Osteocyte (in vitro differentiated cells): ENCODE measurements at places on chromosomes 16 and 17. TPM values are rescaled to one million over a fixed set of nuclear protein-coding genes. Genes with fewer than 3 reads are reported as not detected.
A peak's percentile ranks its signal among the peaks of the same experiment; 100 is the strongest.

The RDM1 gene
- 0.35 TPM in 1 of 2 replicates, not detected in the other for total RNA-seq

DNA sequence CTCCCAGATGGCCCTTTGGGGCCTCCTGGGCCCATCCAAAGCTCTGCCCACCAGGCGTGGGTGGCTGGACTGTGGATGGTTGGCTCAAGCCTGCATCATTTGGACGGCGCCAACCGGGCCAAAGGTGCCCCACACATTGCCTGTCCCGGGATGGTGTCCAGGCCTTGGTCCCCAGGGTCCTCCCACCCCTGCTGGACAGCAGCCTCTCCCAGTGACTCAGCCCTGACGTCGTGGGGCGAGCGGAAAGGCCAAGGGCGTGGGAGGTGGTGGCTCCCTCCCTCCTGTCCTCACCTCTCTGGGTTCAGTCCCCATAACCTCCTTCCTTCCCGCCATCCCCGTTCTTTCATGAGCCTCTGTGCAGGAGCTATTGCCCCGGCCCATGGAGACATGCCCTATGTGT is 42.1 kb upstream of the DLX4 start:
- no peaks in the 10 kb centered on the region for H3K36me3 ChIP-seq
- H3K27me3 ChIP-seq, result peaks cover 48% of the 10 kb centered on the region
- no peak overlapping the region for H3K4me3 ChIP-seq
- H3K27ac ChIP-seq, result no peak overlapping the region

DNA sequence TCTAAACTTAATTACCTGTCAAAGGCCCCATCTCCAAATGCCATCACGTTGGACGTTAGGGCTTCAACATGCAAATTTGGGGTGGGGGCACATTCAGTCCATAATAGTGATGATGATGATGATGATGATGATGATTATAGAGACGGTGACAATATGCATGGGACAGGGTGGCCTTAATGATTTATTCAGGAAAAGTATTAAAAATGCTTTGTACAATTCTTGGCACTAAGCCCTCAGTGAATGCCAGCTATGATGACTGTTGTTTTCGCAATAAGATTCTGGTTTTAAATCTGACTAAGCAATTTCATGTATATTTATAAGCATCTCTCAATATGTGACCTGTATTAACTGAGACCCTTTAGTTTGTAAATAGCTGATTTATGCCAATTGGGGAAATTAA is 106.3 kb downstream of the C16orf95 start:
- no peak overlapping the region for H3K27ac ChIP-seq
- no peaks in the 10 kb centered on the region for H3K27me3 ChIP-seq
- H3K4me1 ChIP-seq, result peaks cover 24% of the 10 kb centered on the region
- no peaks in the 10 kb centered on the region for H3K36me3 ChIP-seq
- no peak overlapping the region for H3K4me3 ChIP-seq

GRCh38 chr16:79618692-79619050 is 18.1 kb upstream of the MAF start:
- H3K36me3 ChIP-seq, result no peaks in the 10 kb centered on the region
- H3K4me3 ChIP-seq, result no peak overlapping the region
- DNase-seq, result no peak
- no peaks in the 10 kb centered on the region for H3K27me3 ChIP-seq

DNA sequence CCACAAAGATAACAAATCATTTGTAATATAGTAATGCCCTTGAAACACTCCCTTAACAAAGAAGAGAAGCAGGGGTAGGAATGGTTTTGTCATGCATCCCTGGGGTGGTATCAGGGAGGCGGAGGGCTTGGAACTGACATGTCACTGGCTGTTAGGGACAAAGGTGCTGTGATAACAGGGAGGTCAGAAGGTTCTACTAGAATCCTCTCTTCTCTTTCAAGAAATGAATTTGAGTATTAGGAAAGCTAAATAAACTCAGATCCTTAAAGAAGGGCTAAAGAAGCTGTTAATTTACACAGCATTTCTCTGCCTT is 65.4 kb upstream of the ADAMTS18 start:
- no peaks in the 10 kb centered on the region for H3K36me3 ChIP-seq
- H3K4me1 ChIP-seq, result no peaks in the 10 kb centered on the region
- no peaks in the 10 kb centered on the region for H3K27me3 ChIP-seq
- no peak for DNase-seq

DNA sequence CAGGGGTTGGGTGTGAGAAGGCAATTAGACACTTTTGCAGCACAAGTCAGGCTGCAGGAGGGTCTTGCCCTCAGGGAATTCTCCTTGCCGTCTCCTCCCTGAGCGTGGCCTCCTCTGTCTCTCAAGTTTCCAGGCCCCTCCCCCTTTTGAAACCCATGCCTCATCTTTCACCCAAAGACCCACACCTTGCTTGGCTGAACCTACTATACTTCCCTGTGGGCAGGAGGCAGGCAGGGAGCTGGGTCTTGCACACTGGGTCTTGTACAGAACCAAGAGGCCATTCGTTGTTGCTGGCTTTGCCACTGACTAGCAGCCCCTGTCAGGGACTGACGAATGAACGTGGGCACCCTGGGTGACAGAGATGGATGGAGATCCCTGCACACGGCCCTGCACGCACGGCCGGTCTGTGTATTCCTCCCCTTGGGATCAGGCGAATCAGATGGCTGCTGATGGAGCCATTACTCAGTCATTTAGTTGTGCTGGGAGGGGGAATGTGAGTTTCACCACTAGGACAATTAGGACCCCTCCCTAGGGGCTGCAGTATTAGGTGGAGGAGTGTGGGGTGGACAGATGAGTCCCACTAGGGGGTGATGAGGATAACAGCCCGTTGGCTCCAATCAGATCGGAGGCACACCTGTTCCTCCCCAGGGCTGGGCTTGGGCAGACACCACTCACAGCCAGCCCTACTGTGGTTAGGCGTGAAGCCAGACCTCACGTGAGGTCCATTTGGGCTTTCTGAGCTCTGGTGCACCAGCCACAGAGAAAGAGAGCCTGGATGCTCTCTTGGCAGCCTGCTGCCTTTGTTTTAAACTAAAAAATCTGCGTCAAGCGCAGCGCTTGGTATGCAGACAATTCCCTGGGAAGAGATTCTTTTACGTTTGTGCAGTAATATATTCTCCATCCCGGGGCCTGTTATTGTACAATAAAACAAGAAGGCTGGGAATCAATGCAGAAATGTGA is 167.7 kb upstream of the WSCD1 start:
- H3K36me3 ChIP-seq, result no peaks in the 10 kb centered on the region
- DNase-seq, result no peak
- no peak overlapping the region for H3K4me3 ChIP-seq
- no peaks in the 10 kb centered on the region for H3K4me1 ChIP-seq
- no peak overlapping the region for H3K27ac ChIP-seq
- no peaks in the 10 kb centered on the region for H3K27me3 ChIP-seq

The FADS6 gene
- not detected in 2 replicates for total RNA-seq

- H3K27ac ChIP-seq, result peak overlapping the region; percentile 99
- peaks cover 73% of the 10 kb centered on the region for H3K4me1 ChIP-seq
- peak; percentile 91 for DNase-seq
- H3K27me3 ChIP-seq, result no peaks in the 10 kb centered on the region
- H3K4me3 ChIP-seq, result peak overlapping the region; percentile 70
These were observed 6.6 kb downstream of the CDC42EP4 start for GRCh38 chr17:73304971-73305812.

GRCh38 chr17:82003411-82004381 is 19.0 kb downstream of the CENPX start:
- H3K4me1 ChIP-seq, result peaks cover 21% of the 10 kb centered on the region
- H3K27ac ChIP-seq, result peak overlapping the region; percentile 71
- DNase-seq, result peak; percentile 95
- no peaks in the 10 kb centered on the region for H3K27me3 ChIP-seq
- H3K36me3 ChIP-seq, result no peaks in the 10 kb centered on the region

The PIMREG gene
- 8.0 and 8.9 TPM in 2 replicates for total RNA-seq

The RTN4RL1 gene
- 3.7 and 3.8 TPM in 2 replicates for total RNA-seq

- no peak overlapping the region for H3K27ac ChIP-seq
- H3K36me3 ChIP-seq, result no peaks in the 10 kb centered on the region
- no peak overlapping the region for H3K4me3 ChIP-seq
These were observed 234.1 kb upstream of the IRX5 start for GRCh38 chr16:54696522-54696921.
